ENCODE measurements at places on chromosomes 16 and 17. TPM values are rescaled to one million over a fixed set of nuclear protein-coding genes. Genes with fewer than 3 reads are reported as not detected.
A peak's percentile ranks its signal among the peaks of the same experiment; 100 is the strongest.

Gene ZNF287
- total RNA-seq: 12.8 TPM

DNA sequence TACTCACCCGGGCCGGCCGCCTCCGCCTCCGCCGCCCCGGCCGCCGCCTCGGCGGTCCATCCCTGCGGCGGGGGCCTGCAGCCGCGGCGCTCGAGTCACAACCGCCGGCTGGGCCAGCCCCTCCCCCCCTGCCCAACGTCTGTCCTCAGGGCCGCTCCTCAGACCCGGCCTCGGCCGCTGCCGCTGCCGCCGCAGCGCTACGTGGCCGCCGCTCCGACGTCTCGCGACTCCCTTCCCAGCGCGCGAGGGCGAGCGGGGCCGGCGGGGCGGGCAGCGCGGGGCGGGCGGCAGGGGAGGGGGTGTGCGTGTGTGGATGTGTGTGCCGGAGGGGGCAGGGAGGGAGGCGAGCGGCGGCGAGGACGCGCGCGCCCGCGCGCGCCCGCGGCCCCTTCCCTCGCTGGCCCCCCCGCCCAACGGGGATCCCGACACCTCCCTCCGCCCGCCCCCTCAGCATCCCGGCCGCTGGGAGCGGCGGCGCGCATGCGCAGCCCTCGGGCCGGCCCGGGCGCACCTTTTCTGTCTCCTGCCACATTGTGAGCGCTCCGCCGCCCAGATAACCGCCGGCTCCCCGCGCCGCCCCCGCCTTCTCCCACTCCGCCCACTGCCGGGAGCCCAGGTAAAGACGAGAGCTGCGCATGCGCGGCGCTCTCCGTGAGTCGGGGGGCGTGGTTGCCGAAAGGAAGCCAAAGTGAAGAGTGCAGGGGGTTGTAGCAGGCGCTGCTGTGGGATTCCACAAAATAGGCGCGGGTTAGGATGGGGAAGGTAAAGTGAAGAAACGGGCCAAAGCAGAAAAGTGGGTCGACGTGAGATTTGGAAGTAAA lies at the start of gene ZNF652:
ZNF652 (minus strand) TSS at position 349 of the 821 bp plus-strand sequence. CDS start 44,525 bp downstream, outside the sequence.
- DNase-seq: peak; percentile 94

Gene QRICH2
- 0.48 TPM for total RNA-seq

- no peak for DNase-seq
Observed at GRCh38 chr17:50171371-50172071, 5.7 kb downstream of the SGCA start.

Gene KCNJ16
- total RNA-seq: 10.1 TPM

Gene TNFRSF17
- not detected for total RNA-seq

Gene SLC5A11
- not detected for total RNA-seq

DNA sequence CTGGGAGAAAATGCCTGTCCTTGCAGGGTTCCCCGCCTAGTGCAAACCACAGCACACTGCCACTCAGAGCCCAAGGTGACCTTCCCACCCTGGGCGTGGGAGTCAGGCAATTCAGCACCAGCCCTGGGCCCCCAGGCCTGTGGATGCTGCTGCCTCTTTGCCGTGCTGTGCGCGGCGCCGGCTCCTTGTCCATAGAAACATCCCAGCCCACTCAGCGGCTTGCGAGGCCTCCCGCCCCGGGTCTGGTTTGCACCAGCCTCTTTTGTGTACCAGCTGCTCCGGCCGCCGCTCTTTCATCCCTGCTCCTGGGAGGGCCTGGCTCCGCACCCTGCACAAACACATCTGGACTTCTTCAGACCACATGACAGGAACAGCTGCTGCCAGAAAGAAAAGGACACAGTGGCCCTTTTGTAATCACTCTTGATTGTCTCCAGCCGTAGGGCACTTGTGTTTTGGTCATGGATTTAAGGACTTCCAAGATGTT lies 75.4 kb upstream of the SDK2 start:
- DNase-seq: peak; percentile 71

Gene HCRT
- total RNA-seq: not detected

Gene TBC1D3C
- total RNA-seq: 8.7 TPM

GRCh38 chr17:75517297-75517865 lies 1.1 kb downstream of the TSEN54 start:
- no peak for DNase-seq

DNA sequence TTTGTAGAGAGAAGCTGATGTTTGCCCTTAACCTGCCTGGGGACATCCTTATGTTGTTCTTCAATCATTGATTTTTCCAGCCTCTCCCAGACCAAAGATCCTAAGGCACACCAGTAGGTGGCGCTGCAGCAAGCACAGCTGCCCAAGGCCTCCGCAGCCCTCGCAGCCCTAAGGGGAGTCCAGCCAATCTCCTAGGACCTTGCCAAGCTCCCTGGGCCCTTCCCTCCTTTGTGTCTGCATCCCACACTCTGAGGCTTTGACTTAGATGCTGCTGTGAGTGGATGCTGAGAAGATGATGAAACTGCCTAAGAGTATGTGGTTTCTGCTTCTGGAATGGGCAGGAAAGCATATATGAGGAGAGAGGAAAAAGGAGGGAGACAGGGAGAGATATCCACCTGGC lies 47.1 kb downstream of the SPACA3 start:
- peak; percentile 74 for DNase-seq

Gene TPSAB1
- 8.9 TPM for total RNA-seq

Gene GP1BA
- total RNA-seq: 0.72 TPM

Gene P4HB
- total RNA-seq: 844 TPM

DNA sequence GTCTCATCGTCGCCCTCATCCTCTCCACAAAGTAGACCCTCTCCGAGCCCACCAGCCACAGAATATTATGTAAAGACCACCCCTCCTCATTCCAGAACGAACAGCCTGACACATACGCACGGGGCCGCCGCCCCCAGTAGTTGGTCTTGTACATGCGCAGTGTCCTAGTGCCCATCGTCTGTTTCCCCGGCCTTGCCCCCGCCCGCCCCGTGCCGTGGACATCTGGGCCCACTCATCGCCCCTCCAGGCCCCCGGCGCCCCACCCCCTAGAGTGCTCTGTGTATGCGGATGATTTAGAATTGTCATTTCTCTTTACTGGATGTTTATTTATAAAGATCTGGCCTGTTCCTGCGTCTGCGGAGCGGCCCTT lies 475 bp upstream of the AMDHD2 start:
- DNase-seq: no peak

- no peak for DNase-seq
Observed at GRCh38 chr17:40427002-40427491, 9.4 kb upstream of the TOP2A start.

GRCh38 chr17:40777459-40777858 lies 4.9 kb downstream of the KRT27 start:
- no peak for DNase-seq

GRCh38 chr16:81181013-81181720 lies 57.3 kb upstream of the BCO1 start:
- peak; percentile 98 for DNase-seq

Gene TTLL6
- not detected for total RNA-seq

DNA sequence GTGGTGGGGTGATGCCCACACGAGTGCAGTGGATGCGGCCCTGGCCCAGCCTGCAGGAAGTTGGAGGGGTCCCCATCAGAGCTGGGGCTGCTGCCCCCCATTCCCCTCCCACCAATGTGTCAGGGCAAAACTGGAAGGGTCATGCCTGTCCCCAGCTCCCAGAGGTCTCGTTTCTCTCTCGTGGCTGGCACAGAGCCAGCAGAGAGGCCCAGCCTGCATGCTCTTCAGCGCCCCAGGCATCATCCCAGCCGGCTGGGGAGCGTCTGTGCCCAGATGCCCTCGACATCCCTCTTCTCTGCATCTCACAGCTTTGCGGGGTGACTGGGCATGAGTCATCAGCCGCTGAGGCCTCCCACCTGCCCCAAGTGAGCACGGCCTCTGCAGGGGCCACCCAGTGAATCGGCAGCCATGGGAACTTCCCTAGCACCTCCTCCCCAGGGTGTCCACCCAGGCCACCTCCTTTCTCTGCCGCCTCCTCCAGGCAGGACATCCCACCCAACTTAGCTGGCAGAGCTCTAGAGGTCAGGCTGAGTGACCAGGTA lies 9.8 kb upstream of the CSNK1D start:
- peak; percentile 54 for DNase-seq

DNA sequence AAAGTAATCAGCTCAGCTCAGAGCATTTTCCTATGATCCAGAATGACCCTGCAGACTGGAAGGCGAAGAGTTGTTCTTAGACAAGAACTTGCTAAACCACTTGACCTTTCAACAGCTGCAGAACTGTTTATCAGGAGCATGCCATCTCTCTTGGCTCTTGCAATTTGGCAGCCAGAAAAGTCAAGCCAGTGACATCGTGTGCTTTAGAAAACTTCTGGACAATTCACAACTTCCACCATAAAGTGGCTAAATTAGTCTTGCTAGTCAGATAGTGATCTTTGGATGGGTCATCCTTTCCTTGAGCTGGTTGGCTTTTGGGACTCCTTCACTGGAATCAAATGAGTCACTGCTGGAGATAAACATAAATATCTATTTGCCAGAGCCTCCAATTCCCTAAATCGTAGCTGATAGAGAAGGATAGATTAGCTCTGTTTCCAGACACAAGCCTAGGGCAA lies 146.5 kb downstream of the MAP2K6 start:
- DNase-seq: no peak

DNA sequence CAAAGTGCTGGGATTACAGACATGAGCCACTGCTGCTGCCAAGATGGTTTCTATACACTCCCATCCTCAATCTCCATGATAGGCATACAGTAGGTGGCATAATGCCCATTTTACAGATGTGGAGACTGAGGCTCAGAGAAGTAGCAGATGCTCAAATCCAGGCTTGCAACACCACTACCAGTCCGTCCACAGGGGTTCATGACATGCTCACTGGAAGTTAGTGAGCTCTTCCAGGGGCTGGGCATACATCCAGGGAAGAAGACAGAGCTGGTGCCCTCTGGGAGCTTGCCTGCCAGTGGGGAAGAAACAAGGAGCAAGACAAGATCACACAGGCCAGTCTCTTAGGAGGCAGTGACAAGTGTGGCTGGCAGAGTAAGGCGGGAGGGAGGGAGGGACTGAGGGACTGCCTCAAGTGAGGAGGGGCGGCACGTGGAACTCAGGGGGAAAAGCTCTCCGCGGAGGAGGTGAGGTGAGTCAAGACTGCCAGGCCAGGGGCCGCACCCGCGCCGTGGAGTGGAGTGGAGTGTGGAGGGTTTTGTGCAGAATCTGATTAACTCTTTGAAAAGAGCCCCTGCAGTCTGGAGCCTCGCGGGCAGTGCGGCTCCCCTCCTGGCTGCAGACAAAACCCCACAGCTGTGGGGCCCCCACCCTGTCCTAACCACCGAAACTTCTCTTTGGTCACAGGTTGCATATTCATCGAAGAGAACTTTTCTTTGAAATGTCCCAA lies 27.9 kb downstream of the SREBF1 start:
- peak; percentile 47 for DNase-seq

GRCh38 chr17:49455272-49455861 lies 39.7 kb upstream of the NGFR start:
- DNase-seq: peak; percentile 42

DNA sequence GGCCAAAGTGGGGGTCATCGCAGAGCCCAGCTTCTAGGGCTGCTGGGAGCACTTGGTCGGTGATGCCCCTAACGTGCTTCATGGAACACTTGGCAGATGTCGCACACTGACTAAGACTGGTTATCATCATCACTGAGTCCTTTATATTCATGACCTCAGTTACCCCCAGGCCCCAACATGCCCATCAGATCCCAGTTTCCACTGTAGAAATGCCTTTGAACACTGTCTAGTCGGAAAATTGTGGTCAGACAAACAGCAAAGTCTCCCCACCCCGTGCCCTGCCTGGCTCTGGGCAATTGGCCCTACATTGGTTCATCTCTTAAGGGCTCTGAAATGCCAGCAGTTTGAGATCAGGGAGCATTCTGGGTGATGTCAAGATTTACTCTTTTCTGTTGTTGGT lies 51.3 kb downstream of the NKD1 start:
- no peak for DNase-seq

DNA sequence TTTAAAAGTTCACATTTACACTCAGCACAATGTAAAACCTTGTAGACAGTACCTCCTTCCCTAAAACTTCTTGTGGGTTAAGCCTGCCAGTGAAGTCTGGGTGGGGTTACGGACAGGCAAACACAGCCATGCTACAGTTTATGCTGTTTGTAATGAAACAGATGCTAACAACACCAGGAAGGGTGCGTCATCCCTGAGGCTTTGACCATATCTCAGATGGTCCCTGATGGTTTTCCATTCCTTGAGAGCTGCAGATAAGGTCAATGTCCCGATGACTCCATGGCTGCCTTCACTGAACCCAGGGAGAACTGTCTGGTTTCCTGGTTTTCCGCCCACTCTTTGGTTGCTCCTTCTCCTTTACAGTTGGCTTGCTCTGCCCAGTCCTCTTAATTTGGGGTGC lies 29.1 kb downstream of the GAS7 start:
- DNase-seq: peak; percentile 62

DNA sequence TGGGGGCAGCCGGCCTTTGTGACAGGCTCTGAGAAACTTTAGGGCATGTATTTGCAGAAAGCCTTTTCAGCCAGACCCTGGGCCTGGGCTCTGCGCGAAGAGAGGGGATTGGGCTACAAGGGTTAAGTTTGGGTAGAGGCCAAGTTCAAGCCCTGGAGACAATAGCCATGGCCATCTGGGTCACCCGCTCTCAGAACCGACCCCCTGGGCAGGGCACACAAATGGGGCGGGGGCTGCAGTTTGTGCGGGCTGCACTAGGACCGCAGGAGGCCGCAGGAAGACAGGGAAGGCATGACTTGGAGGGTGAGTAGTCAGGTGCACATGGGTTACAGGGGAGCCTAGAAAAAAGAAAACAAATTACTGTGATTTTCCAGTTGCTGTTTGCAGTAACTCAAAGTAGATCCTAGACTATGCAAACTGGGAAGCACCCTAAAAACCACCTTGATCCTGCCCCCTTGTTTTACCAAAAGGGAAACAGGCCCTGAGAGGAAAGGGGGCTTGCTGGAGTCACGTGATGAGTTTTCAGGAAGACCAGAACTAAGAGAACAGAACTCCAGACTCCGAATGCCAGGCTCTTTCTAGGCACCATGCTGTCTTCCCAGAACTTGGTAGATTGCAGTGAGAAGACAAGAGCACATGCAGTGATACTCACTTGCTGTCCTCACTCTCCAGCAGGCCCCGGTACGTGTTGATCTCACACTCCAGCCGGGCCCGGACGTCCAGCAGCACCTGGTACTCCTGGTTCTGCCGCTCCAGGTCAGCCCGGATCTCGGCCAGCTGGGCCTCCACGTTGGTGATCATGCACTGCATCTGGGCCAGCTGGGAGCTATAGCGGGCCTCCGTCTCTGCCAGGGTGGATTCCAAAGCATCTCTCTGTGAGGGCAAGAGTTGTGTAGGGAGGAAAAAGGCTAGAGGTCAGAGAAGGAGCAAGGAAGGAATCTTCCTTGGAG lies 3.8 kb downstream of the KRT35 start:
- no peak for DNase-seq

DNA sequence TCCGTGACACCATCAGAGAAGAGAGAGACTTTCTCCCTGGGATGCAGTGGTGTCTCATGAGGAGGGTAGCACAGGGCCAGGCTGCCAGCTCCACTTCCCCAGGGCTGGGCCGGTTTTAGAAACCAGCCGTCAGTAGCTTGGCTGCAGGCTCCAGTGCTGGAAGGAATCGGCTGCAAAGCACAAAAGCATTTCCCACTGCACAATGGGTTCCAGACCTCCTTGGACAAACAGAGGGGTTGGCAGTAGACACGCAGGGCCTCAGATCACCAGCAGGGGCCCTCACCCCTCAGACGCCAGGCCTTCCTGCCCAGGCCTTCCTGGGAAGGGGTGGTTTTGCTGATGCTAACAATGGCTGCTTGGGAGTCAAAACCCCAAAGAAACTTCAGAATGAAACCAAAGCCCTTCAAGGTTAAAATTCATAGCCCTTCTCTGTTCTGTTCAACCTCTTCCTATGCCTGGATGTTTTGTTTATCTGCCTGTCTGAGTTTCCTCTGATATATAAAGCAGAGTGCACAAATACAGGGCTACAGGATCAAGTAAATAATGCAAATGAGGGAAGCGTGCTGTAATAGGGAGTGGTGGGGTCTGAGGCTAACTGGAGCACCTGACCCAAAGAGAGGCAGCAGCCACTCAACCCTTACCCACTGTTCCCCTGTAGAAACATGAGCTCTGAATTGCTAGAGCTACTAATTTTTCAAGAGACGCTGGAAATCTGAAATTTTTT lies 26.2 kb downstream of the TEKT5 start:
- DNase-seq: peak; percentile 12
